ENCODE measurements at places on chromosomes 3 and 15.

GRCh38 chr3:58607816-58608215 lies 30.6 kb upstream of the FAM107A start:
- no peak for DNase-seq

DNA sequence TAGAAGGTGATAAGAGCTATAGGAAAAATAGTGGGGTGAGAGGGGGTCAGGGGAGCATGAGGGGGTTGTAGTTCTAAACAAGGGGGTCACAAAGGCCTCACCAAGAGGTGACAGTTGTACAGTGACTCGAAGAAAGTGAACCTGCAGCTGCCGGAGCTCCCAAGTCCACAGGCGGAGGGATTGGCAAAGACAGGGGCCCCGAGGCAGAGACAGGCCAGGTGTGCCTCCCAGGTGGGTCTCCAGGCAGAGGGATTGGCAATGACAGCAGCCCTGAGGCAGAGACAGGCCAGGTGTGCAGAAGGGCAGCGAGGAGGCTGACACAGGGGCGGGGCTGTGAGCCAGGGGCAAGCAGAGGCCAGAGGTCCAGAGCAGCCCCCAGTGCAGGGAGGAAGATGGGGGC lies 63.7 kb downstream of the DNAJB8 start:
- peak; percentile 89 for DNase-seq

- DNase-seq = no peak
These were observed 159.2 kb upstream of the PPP2R3A start for GRCh38 chr3:135806317-135806716.

- no peak for DNase-seq
These were observed 70.7 kb upstream of the DPH6 start for GRCh38 chr15:35616498-35617271.

GRCh38 chr3:1552831-1553230 lies 460.0 kb downstream of the CNTN6 start:
- DNase-seq = no peak

DNA sequence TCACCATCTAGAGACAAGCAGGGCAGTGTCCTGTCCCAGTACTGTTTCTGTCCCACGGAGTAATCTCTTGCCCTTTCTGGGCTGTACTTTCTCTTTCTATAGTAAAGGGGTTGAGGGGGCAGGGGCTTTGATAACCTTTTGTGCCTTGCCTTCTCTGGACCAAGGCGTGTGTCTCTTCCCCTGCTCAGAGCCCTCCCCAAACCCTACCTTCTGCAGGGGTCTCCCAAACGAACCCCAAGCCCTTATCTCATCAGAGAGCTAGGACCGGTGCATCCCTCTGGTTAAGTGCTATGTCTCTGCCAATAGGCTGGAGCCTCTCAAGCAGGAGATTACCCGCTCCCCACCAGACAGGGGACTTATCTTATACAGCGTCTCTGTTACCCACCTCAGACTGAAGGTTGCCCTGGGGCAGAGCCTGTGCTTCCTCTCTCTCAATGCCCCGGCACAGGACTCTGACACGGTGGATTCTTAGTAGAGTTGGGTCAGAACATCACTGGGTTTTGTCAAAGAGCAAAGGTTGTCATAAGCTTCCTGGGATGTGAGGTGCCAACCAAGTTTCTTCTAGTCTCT lies 2.9 kb downstream of the PLEKHO2 start:
- no peak for DNase-seq

DNA sequence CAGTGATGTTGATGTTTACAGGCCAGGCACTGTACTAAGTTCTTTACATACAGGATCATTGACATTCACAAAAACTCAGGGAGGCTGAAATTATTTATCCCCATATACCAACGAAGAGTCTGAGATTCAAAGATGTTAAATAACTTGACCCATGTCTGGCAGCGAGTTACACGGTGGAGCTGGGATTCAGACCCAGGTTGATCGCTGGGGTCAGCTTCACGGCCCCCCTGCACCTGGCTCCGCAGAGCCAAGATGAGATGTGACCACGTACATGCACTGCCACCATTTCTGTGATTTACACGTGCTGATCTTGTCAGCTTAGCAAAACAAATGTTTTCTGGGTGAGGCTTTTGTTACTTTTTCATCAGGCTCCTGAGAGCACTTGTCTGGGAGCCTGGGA lies 109.8 kb downstream of the EEFSEC start:
- no peak for DNase-seq

DNA sequence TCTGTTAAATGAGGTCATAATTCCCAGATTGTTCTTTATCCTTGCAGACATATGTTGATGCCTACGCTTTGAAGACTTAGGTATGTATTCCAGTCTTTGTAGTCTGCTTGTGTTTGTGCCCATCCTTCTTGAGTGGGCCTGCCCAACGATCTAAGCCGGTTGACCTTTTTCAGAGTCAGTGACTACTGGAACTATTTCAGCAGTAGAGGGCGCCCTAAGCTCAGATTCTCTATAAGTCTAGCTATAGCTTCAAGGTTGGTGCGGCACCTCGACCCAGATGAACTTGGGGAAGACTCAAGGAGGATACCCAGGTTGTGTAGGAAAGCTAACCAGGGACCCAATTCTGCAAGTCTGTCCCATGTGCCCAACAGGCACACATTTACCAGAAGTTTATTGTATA lies 228.8 kb upstream of the PPP2R3A start:
- DNase-seq = no peak

GRCh38 chr3:160586679-160587078 lies 21.3 kb upstream of the KPNA4 start:
- DNase-seq = no peak

DNA sequence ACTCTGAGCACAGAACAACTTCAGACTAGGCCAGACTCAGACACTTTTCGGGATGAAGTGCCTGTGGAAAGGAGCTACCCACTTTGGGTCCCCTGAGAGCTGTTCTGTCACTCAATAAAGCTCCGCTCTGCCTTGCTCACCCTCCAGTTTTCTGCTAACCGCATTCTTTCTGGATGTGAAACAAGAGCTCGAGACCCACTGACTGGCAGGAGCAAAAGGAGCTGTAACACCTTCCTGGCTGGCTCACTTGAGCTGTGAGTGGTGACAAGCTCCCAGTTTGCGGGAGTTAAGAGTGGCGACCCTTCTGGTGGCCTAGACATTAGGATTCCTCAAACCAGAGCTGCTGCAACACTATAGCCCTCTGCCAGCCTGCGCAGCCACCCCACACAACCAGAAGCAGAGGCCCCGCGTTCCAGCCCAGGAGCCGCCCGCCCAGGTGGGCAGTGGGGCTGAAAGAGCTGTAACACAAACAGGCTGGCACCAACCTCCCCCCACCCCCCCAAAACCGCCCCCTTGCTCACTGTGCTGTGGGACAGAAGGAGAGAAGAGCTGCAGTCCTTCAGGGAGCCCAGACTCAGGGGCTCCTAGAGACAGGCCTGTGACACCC lies 1178.1 kb upstream of the GBE1 start:
- DNase-seq = no peak

- no peak for DNase-seq
These were observed 241.3 kb upstream of the SETMAR start for GRCh38 chr3:4061783-4062360.

DNA sequence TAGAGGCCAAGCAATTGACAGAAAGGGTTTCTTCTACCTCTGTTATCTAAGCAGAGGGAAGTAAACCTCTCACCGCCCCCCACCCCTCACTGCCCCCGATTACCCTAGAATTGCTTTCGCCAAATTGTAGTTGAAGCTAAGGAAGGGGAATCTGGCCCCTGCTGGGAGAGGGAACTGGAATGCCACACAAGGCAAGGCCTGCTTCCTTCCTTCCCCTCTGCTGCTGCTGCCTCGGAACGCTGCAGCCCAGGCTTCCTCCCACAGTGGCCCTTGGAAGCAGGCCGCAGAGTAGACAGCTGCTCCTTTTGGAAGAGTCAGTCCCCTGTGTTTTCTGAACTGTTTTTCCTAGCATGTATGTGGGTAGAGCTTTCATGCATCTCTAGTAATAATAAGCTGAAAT lies 21.6 kb downstream of the RLBP1 start:
- no peak for DNase-seq

GRCh38 chr3:4302747-4303146 lies 422 bp upstream of the SETMAR start:
- DNase-seq = no peak

DNA sequence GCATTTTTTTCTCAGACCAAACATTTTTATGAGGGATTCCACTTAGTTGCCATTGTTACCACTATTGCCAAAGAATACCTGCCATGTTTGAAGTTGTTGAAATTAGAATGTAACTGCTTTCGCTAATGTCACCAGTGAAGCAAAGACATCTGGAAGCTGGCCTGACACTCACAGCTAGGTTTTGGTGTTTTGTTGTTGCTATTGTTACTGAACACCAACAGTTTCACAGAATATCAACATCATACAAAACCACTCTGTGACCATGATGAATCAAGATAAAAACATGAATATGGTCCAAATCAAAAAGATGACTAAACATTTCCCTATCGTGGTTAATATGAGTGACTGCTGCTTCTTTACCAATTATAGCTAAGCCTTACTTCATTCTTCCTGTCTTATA lies 6.9 kb upstream of the CFAP20DC start:
- no peak for DNase-seq

DNA sequence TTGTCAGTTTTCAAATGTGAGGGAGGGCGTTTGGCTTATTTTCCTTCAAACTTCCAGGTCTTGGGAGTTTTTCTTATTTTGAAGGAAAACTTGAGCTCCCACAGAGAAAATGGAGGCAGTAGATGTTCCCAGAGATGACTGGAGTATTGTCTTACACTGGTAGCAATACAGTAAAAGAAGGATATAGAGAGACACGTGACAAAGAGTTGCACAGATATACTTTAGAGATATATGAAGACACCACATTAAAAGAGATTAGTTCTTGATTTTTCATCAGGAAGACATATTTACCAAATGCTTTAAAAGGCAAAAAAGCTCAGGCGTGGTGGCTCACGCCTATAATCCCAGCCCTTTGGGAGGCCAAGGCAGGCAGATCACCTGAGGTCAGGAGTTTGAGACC lies 490.9 kb downstream of the FOXP1 start:
- no peak for DNase-seq

GRCh38 chr3:18024715-18025114 lies 282.3 kb upstream of the TBC1D5 start:
- no peak for DNase-seq

- no peak for DNase-seq
These were observed 242.8 kb downstream of the CHST2 start for GRCh38 chr3:143362115-143362991.

GRCh38 chr3:33886015-33886414 lies 87.6 kb downstream of the PDCD6IP start:
- DNase-seq = no peak

DNA sequence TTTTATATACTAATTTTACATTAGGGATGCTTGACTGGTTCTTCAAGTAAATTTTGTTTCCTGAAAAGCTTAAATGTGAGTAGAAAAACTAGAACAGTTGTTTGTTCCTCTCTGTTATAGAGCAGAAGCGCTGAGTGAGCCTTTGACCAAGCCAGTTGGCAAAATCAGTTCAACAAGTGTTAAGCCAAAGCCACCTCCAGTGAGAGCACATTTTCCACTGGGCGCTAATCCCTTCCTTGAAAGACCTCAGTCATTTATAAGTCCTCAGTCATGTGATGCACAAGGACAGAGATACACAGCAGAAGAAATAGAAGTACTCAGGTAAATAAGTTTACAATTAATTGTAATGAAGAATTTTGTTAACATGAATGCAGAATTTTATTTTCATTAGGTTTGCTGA lies 14.6 kb downstream of the CAPN7 start:
- DNase-seq = no peak

DNA sequence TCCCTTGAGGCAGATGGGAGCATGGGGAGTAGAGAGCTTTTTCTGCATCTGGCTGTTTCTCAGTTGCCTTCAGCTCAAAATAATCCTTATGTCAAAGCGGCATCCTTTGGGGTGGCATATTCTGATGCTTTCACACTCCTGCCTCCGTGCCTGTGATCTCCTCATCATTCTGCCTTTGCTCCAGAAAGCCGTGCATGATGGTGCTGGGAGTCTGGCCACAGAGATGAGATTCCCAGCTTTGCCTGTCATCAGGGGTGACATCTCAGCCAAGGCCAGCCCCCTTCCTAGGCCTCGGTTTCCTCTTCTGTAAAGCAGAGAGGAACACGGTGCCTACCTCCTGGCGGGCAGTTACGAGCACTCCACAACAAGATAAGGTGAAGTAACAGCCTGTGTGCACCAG lies 96.3 kb upstream of the ALDH1A3 start:
- no peak for DNase-seq

DNA sequence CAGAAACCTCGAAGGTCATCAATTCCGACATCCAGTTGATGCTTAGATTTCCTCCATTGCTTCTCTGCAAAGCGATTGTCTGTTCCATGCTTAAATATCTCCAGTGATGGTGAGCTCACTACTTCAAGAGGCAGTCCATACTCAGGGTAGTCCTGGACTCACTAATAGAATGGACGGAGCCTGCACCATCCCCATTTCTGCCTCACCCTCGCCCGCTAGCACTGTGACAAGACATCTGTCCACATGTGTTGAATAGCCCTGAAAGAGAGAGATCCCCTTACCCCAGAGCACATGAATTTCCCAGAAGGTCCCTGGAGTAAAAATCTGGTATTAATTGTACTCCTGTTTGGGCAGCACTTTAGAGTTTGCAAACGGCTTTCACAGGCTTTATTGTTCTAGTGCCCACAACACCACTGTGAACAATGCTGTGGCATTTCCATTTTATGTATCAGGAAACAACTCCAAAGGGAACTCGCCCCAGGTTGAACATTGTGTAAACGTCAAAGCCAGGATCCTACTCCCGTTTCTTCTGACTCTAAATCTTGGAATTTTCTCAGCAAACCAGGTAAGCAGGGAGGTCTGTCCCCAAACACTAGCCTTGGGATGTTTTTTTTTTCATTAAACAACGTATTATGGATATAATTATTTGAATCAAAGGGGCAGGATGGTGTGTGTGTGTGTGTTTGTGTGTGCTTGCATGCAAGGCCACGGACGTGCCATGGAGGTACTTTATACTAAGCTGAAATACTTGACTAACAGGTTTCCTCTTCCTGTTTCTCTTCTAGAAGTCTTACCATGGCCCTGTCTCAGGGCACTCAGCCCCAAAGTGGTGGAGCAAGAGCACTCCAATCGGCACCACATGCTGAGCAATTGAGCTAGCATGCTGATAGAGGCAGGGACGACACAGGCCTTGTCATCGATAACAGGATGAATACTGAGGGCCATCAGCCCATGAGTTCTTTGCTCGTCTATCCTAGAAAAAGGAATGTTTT lies 198.3 kb downstream of the OPA1 start:
- DNase-seq = no peak

- peak; percentile 89 for DNase-seq
These were observed 610.9 kb downstream of the AGBL1 start for GRCh38 chr15:86690566-86690965.

DNA sequence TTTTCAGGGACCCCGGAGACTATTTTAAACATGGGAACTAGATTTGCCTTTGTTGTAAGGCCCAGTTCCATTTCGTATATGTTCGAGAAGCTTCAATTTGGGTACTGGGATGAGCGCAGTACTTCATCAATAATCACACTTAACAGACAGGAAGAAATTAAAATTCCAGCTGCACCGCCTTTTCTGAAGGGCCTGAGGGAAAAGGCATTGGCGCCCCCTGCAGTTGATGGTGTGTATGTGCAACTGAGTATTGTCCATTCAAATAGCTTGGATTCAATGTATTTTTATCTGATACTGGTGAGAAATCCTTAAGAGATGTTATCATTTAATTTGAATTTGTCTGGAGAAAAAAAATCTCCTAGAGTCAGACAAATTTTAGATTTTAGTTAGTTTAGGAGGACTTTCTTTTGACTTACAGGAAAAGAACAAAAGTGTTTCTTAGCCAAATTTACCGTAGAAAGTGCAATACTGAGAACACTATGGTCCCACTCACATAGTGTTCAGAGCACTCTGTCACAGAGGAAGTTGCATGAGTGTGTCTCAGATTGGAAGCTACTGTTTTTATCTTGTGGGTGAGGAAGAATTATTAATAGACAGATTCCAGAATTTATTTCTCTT lies 5.4 kb upstream of the ALDH1A2 start:
- DNase-seq = peak; percentile 21

- DNase-seq = no peak
These were observed 145.2 kb downstream of the ZIC1 start for GRCh38 chr3:147554332-147554731.

Data from NCI-H146 (cell line).